ENCODE measurements at places on chromosomes 12 and 14.

DNA sequence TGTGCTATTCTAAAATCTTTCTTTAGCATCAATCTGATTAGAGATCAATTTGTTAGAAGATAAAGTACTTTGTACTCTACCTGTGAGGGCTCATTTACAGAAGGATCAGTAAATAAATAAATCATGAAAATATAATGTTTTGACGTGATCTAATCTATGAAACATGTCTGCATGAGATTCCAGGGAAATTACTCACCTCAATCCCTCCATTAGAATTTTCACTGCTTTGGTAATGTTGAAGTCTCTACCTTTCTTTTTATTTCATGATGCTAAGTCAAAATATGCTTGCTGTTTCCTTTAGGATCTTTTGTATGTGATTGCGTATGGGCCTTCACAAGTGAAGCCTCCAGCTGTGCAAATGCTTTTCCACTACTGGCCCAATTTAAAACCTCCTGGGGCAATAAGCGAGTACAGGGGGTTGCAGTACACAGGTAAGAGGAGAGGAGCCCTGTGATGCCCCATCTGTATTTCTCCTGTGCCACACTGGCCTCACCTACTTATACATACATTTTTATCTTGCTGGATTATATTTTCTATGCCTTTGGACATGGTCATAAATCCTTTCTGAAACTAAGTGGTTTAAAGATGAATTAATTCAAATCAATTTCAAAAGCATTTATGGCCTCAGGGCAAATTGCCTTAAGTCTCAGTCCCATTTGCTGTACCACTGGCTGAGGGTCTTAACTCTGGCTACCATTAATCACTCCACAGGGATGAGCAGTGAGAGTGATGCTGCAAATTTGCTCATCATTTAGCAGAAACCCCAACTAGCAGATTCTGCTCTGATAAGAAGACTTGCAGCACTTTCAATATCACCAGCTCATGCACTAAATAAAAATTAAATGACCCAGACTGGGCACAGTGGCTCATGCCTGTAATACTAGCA is 66.4 kb downstream of the UNC79 start:
- no peak for DNase-seq

DNA sequence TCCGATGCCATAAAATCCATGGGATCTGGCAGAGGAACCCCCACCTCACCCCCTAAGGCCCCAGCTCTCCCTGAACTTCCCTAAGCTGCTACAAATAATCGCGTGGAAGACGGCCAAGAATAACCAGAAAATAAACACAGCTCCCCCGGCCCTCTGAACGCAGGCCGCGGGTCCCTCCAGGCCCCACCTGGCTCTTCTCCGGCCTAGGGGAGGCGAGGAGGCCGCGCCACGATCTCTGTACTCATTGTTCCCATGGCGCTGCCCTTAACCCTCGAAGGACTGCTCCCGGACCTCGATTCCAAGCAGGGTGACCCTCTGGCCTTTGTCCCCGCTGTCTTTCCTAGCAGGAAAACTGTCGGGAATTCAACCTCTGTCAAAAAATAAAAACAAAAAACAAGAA is 33.9 kb upstream of the TBX5 start:
- no peak for DNase-seq

DNA sequence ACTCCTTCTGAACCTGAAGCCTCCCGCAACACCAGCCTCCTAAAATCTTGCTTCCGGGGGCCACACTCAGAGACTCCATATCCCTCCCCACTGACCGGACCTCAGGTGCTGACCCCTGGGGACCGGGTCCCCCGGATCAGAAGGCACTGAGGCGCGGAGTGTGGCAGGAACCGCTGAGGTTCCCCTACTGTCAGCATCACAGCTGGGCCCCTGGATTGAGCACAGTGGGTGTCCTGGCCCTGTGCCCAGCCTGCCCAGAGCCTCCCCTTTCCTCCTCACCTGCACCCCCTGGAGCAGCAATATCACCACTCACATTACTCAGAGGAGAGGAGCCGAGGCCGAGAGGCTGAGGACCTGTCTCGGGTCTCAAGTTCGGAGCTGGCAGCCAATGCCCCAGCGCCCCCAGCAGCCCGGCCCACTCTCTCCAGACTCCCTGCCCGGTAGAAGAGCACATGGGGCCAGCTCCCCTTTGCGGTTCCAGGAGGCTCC is 101.2 kb upstream of the EIF5 start:
- DNase-seq, result no peak

DNA sequence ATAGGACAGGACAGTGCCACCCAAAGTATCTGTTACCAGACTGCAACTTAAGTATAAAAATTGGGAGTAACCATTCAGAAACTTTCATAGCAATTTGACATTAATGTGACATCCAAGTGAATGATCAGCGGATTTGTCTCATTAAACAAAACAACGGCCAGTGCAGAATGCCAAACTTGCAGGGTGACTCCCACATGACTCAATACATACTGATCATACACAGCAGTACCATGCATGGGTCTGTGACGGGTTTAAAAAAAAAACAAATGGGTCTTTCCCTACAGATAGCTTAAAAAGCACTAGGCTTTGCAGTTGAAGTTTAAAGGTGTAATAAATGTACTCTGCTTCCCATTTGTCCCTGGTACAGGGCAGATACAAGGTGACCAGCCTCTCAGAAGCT is 116.6 kb downstream of the SLC35F4 start:
- no peak for DNase-seq

GRCh38 chr14:51880835-51881580 is 20.6 kb downstream of the GNG2 start:
- no peak for DNase-seq

DNA sequence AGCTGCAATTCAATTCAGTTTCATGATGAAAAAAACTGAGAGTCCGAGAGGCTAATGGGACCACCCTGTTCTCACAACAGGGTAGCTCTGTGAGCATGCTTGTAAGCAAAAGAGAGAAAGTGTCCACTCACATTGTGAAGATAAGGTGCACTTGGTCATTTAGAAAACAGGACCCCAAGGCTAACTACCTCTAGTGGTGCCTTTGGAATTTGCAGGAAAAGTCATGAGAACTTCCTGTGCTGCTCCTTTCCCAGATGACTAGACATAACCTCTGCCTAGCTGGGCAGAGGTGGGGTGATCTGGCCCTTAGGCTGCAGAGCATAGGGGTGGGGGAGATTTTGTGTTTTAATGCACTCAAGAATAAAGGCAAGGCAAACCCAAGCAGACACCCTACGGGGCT is 118.9 kb downstream of the STAB2 start:
- DNase-seq, result no peak

DNA sequence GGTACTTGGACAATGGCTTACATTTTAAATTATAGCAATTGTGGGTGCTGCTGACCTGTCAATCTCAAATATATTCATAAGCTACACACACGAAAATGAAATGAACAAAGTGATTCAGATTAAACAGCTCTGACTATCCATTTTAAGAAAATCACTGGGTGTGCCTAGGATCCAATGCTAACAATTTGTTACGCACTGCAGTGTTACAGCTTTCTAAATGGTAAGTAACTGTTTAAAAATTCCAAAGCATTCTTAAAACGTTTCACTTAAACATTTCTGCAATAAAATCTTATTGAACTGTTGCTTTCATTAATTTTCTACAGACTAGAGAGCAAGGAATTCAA is 18.9 kb downstream of the LMO3 start:
- DNase-seq, result no peak

GRCh38 chr14:59678352-59678751 is 101.7 kb upstream of the CCDC175 start:
- no peak for DNase-seq

- DNase-seq, result no peak
Observed at GRCh38 chr14:61498811-61499210, 177.4 kb downstream of the PRKCH start.

DNA sequence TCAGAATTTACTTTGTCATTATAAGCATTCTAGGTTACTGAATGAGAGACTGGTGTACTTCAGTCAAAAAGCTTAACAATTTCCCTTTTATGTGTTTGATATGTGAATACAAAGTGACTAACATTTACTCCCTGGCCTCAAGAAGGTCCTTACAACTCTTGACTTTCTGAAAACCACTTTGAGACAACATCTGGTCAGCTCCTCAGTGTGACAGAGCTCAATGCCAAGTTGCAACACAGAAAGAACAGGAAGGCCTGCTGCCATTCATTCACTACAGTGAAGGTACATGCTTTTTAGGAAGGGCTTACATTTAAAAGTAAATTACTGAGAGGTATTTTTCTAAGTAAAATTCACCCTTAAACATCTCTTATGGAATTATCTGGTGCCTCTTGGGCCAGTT is 2.3 kb upstream of the NAA30 start:
- DNase-seq, result no peak

Data from stimulated activated CD4-positive, alpha-beta T cell treated with anti-CD3 and anti-CD28 coated beads, Interleukin-1b, Interleukin-23, amount 100 ng/mL, for 1 hour (primary cell).